ENCODE measurements at places on chromosomes 6 and 20.

- peak; percentile 64 for DNase-seq
These were observed 40.5 kb upstream of the OSTM1 start for GRCh38 chr6:108114841-108115597.

- no peak for DNase-seq
These were observed 190.3 kb upstream of the POU3F2 start for GRCh38 chr6:98644063-98644462.

- no peak for DNase-seq
These were observed 496.7 kb downstream of the UTRN start for GRCh38 chr6:144781836-144782235.

GRCh38 chr6:51640021-51640420 lies 447.4 kb downstream of the PKHD1 start:
- no peak for DNase-seq

GRCh38 chr20:11261533-11262000 lies 587.8 kb upstream of the JAG1 start:
- no peak for DNase-seq

- DNase-seq, result no peak
These were observed 129.1 kb downstream of the DST start for GRCh38 chr6:56513631-56514030.
